ENCODE measurements at places on chromosomes 7 and 10. TPM values are rescaled to one million over a fixed set of nuclear protein-coding genes. Genes with fewer than 3 reads are reported as not detected.

TFR2 gene
- polyA plus RNA-seq = 2.8 TPM

ZCWPW1 gene
- 6.1 TPM for polyA plus RNA-seq

TSPAN13 gene
- polyA plus RNA-seq = 0.11 TPM

LRRC17 gene
- 0.26 TPM for polyA plus RNA-seq

PILRA gene
- not detected for polyA plus RNA-seq

HOXA1 gene
- 0.68 TPM for polyA plus RNA-seq

MICALL2 gene
- 0.44 TPM for polyA plus RNA-seq

CRYGN gene
- polyA plus RNA-seq = not detected

CDK14 gene
- not detected for polyA plus RNA-seq

NRF1 gene
- polyA plus RNA-seq = 23.4 TPM

LAMB1 gene
- not detected for polyA plus RNA-seq

ZNF789 gene
- polyA plus RNA-seq = 8.2 TPM

SMARCD3 gene
- polyA plus RNA-seq = 4.6 TPM

STAG3 gene
- 3.7 TPM for polyA plus RNA-seq

RTKN2 gene
- polyA plus RNA-seq = 3.2 TPM

TBC1D12 gene
- not detected for polyA plus RNA-seq

BHLHA15 gene
- not detected for polyA plus RNA-seq

NUTM2E gene
- polyA plus RNA-seq = not detected

ZP3 gene
- 4.1 TPM for polyA plus RNA-seq

UTF1 gene
- not detected for polyA plus RNA-seq

ADAM8 gene
- polyA plus RNA-seq = 97.8 TPM
